ENCODE measurements at places on chromosomes 5 and 9. TPM values are rescaled to one million over a fixed set of nuclear protein-coding genes. Genes with fewer than 3 reads are reported as not detected.

DNA sequence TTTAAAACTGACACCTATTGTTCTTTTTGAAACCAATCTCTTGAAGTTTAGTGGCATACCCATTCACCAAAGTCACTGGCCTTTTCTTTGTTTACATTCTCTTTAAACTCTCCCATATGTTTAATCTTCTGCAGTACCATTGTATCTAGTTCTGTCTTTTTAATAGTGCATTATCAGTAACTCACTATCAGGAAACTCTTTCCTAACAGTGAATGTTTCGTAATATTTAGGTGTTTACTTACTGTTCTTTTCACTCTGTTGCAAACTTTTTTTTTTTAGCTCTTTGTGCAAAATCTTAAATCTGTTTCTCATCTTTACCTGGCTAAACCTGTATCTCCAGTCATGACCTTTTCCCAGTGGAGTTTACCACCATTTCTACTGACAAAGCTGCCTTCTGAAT is 17.2 kb downstream of the SMAD5 start:
- H3K4me1 ChIP-seq: no peaks in the 10 kb centered on the region
- H3K27ac ChIP-seq: no peak overlapping the region
- no peaks in the 10 kb centered on the region for H3K27me3 ChIP-seq
- DNase-seq: no peak
- no peaks in the 10 kb centered on the region for H3K36me3 ChIP-seq

DNA sequence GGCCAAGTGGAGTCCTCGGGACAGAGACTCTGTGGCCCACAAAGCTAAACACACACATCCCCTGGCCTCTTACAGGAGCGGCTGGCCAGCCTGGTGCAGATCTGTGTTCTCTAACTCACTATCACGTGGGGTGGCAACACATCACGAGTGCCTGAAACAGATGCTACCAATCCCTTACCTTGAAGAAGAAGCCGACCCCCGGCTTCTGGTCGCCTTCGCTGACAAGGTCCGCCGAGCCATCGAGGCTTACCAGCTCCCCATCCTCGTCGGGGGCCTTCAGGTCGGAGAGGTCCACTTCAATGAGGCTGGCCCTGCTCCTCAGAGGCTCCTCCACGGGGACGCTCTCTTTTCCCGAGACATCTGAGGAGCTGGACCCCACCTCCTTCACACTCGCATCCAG is 86.7 kb downstream of the CAMSAP1 start:
- no peaks in the 10 kb centered on the region for H3K4me1 ChIP-seq
- no peak overlapping the region for H3K4me3 ChIP-seq
- H3K27me3 ChIP-seq: no peaks in the 10 kb centered on the region
- no peak for DNase-seq
- no peak overlapping the region for H3K27ac ChIP-seq
- H3K36me3 ChIP-seq: no peaks in the 10 kb centered on the region

- no peak overlapping the region for H3K4me3 ChIP-seq
- no peak for DNase-seq
- H3K4me1 ChIP-seq: no peaks in the 10 kb centered on the region
- no peak overlapping the region for H3K27ac ChIP-seq
- H3K36me3 ChIP-seq: peaks cover 58% of the 10 kb centered on the region
These were observed 8.2 kb downstream of the BNIP1 start for GRCh38 chr5:173152547-173152946.

DNA sequence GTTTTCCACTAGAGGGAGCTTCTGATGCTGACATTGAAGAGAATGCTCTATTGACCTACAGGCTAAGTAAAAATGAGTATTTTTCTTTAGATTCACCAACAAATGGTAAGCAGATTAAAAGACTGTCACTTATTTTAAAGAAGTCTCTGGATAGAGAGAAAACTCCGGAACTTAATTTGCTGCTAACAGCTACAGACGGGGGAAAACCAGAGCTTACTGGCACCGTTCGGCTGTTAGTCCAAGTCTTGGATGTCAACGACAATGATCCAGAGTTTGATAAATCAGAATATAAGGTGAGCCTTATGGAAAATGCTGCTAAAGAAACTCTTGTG is 764 bp downstream of the PCDHA11 start:
- H3K27ac ChIP-seq: no peak overlapping the region

TMEM215 gene
- not detected for total RNA-seq

Data from Peyer's patch (tissue), 4 donors.